Activated T-cell treated with anti-CD3 and anti-CD28 coated beads, Interleukin-2, amount 50 U/mL, for 24 hours (primary cell): ENCODE measurements at places on chromosomes 7 and 10.

- H3K27ac ChIP-seq: no peak overlapping the region
- no peaks in the 10 kb centered on the region for H3K4me1 ChIP-seq
- peaks cover 13% of the 10 kb centered on the region for H3K27me3 ChIP-seq
- no peak overlapping the region for H3K4me3 ChIP-seq
- DNase-seq: no peak
Measured at GRCh38 chr7:298375-298702, 8.4 kb downstream of the FOXL3 start.

DNA sequence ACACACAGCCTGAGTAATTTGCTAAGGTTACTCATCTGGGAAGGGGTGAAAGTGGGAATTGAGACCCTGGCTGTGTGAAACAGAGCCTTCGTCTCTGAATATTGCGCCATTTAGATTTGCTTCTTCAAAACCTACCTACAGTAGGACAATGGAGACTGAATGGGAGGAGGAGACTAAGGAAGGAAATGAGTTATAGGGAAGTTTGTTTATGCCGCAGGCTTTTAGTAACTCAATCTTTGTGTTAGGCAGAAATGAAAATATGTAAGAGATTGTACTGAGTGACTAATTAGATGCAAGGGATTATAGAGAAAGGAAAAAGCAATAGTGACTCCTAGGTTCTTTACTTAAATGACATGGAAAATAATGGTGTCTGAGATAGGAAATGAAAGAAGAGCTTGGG lies 80.2 kb downstream of the KCND2 start:
- no peak for DNase-seq
- H3K27me3 ChIP-seq: no peaks in the 10 kb centered on the region
- H3K4me3 ChIP-seq: no peak overlapping the region
- H3K4me1 ChIP-seq: no peaks in the 10 kb centered on the region
- no peaks in the 10 kb centered on the region for H3K36me3 ChIP-seq
- no peak overlapping the region for H3K27ac ChIP-seq

- H3K4me1 ChIP-seq: peaks cover 12% of the 10 kb centered on the region
- no peak overlapping the region for H3K27ac ChIP-seq
- H3K36me3 ChIP-seq: no peaks in the 10 kb centered on the region
- no peak for DNase-seq
Measured at GRCh38 chr10:88120075-88120474, 256.6 kb downstream of the PTEN start.

- DNase-seq: no peak
- no peaks in the 10 kb centered on the region for H3K36me3 ChIP-seq
- H3K27ac ChIP-seq: no peak overlapping the region
- no peaks in the 10 kb centered on the region for H3K4me1 ChIP-seq
Measured at GRCh38 chr7:50640779-50641178, 75.6 kb upstream of the DDC start.

GRCh38 chr7:43557831-43558495 lies 24.9 kb upstream of the STK17A start:
- no peak overlapping the region for H3K27ac ChIP-seq
- no peaks in the 10 kb centered on the region for H3K36me3 ChIP-seq
- H3K27me3 ChIP-seq: peaks cover 13% of the 10 kb centered on the region
- no peak for DNase-seq
- peaks cover 30% of the 10 kb centered on the region for H3K4me1 ChIP-seq
- no peak overlapping the region for H3K4me3 ChIP-seq

DNA sequence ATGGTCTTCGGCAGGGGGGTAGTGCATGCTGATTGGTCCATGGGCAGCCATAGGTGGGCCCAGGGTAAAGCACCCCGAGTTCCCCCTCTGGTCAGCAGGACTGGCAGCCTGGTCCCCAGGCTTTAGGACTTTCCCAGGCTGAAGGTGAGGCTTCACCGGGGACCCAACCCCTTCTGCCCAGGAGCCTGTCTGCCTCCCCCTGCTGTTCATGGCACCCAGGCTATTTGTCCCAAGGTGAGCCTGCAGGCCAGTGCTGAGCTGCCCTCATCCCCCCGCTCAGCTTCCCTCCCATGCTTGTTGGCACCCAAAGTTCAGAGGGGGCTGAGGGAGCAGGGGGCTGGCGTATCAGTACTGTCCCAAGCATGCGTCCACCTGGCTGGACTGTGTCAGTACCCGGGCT lies 38.5 kb upstream of the ZNRF2 start:
- no peak for DNase-seq
- H3K27me3 ChIP-seq: peaks cover 4% of the 10 kb centered on the region
- H3K27ac ChIP-seq: no peak overlapping the region
- no peaks in the 10 kb centered on the region for H3K36me3 ChIP-seq
- H3K4me3 ChIP-seq: no peak overlapping the region

GRCh38 chr10:119211625-119212441 lies 4.5 kb downstream of the GRK5 start:
- H3K4me1 ChIP-seq: peaks cover 68% of the 10 kb centered on the region
- peaks cover 10% of the 10 kb centered on the region for H3K36me3 ChIP-seq
- DNase-seq: no peak
- H3K4me3 ChIP-seq: peak overlapping the region; percentile 65

DNA sequence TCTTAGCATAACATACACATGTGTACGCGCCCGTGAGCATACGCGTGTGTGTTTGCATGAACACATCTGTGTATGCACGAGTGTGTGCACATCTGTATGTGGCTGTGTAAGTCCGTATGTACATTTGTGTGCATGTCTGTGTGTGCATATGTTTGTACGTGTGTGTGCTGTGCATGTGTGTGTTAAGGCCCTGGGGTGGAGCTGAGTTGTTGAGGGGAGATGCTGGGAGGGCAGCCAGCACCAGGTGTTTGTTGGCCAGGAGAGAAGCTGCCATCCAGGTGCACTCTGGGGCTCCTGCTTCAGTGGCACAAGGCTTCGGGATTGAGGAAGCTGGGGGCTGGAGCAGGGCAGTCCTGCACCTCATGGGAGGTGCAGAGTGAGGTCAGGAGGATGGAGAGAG lies 85.0 kb downstream of the BMS1 start:
- H3K27me3 ChIP-seq: peaks cover 30% of the 10 kb centered on the region
- no peak overlapping the region for H3K27ac ChIP-seq
- DNase-seq: no peak
- no peak overlapping the region for H3K4me3 ChIP-seq
- H3K4me1 ChIP-seq: peaks cover 3% of the 10 kb centered on the region
- no peaks in the 10 kb centered on the region for H3K36me3 ChIP-seq

- no peak overlapping the region for H3K4me3 ChIP-seq
- H3K27me3 ChIP-seq: no peaks in the 10 kb centered on the region
- no peak overlapping the region for H3K27ac ChIP-seq
- no peaks in the 10 kb centered on the region for H3K4me1 ChIP-seq
Measured at GRCh38 chr7:16235147-16236114, 185.9 kb downstream of the CRPPA start.

GRCh38 chr10:102229810-102230263 lies 3.7 kb downstream of the ELOVL3 start:
- no peaks in the 10 kb centered on the region for H3K36me3 ChIP-seq
- peaks cover 79% of the 10 kb centered on the region for H3K27me3 ChIP-seq
- H3K27ac ChIP-seq: peak overlapping the region; percentile 37
- H3K4me1 ChIP-seq: peaks cover 30% of the 10 kb centered on the region

DNA sequence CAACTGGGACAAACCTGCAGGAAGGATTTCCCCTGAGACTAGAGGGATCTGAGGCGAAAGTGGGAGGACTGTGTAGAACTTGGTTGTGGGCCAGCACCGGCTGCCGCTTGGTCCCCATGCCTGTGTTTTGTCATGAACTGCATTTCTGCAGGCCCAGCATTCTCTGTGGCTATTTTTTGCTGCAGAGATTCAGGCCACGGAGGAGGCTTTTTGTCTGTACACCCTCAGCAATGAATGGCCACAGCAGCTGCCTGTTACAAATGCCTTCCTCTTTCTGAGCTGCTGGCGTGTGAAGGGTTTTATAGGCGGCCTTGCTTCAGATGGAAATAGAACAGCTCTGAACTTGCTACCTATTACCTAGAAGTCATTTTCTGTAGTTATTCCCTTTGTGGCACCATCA lies 164.4 kb downstream of the SH2D4B start:
- no peak overlapping the region for H3K4me3 ChIP-seq
- no peaks in the 10 kb centered on the region for H3K4me1 ChIP-seq
- DNase-seq: no peak

GRCh38 chr7:123191132-123191531 lies 8.6 kb downstream of the SLC13A1 start:
- H3K4me1 ChIP-seq: no peaks in the 10 kb centered on the region
- no peak overlapping the region for H3K27ac ChIP-seq
- no peaks in the 10 kb centered on the region for H3K27me3 ChIP-seq
- no peaks in the 10 kb centered on the region for H3K36me3 ChIP-seq
- H3K4me3 ChIP-seq: no peak overlapping the region

GRCh38 chr7:154879629-154880028 lies 123.3 kb downstream of the PAXIP1 start:
- no peak overlapping the region for H3K27ac ChIP-seq
- DNase-seq: no peak
- H3K36me3 ChIP-seq: no peaks in the 10 kb centered on the region
- no peak overlapping the region for H3K4me3 ChIP-seq
- peaks cover 13% of the 10 kb centered on the region for H3K27me3 ChIP-seq
